ENCODE measurements at places on chromosomes 5 and 9.

DNA sequence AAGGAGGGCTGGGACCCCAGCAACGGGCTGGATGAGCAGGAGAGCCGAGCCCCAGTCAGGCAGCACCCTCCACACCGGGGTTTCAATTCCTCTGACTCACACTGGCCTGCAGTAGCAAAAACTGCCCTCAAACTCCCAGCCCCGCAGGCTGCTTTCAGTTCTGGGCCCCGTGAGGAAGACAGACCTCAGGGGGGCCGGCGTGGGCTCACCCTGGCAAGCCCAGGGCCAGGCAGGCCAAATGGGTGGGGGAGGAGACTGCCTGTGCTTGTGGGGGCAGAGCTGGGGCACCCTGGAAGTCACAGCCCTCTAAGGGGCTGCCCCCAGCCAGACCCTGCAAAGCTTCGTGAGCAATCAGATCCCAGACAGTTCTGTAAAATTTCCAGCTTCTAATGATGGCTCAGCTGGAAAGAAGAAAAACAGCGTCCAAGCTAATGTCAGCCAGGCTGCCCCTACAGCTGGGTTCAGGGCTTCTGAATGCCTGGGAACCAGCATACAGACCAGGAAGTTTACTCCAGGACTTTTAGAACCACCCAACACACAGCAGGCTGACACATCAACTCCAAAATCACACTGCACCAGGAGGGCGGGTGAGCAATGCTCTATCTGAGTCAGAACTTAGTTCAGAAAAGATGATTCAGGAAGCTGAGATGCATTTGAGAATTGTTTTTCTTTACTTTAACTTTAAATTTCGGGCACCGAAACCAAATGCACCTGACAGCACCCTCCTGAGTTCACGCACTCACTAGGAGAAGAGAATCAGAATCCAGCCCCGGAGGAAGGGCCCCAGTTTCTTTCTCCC lies 34.7 kb downstream of the LPCAT1 start:
- DNase-seq: no peak

DNA sequence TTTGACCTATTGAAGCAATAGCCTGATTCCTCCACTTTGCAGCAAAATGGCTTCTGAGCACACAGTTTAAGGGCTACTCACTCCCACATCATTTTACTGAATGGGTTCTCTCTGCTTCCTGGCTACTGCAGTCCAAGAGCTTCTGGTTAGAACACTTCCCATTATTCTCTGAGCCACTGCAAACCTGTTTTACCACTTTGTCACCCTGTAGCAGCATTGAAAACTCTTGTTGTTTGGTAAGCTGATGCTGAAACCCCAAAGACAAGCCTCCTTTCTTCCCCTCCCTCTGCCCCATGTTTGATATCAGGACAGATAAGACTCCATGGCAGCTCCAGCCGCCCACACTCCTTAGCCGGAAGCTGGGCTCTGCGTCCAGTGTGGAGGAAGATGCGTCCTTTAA lies 84.4 kb upstream of the RARS1 start:
- no peak for DNase-seq

DNA sequence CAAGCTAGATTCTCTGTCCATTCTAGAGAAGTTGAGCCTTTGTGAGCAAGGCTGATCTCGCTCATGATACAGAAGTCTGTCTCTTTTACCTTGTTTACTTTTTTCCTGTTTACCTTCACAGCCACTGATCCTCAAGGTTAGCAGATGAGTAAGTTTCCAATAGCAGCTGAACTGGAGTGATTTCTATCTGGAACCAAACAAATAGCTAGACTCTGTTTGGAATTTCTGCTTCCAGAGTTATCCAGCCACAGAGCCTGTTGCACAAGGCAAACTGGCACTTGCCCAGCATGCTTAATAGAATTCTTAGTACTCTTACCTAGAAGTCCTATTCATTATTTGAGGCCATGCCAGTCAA lies 12.8 kb upstream of the PANK3 start:
- no peak for DNase-seq

GRCh38 chr5:169421677-169422076 lies 120.7 kb upstream of the SLIT3 start:
- DNase-seq: no peak

GRCh38 chr9:123455187-123455586 lies 99.2 kb downstream of the CRB2 start:
- no peak for DNase-seq

GRCh38 chr5:173963182-173963838 lies 25.7 kb upstream of the C5orf47 start:
- no peak for DNase-seq

GRCh38 chr9:99264070-99264680 lies 42.1 kb downstream of the SEC61B start:
- no peak for DNase-seq

DNA sequence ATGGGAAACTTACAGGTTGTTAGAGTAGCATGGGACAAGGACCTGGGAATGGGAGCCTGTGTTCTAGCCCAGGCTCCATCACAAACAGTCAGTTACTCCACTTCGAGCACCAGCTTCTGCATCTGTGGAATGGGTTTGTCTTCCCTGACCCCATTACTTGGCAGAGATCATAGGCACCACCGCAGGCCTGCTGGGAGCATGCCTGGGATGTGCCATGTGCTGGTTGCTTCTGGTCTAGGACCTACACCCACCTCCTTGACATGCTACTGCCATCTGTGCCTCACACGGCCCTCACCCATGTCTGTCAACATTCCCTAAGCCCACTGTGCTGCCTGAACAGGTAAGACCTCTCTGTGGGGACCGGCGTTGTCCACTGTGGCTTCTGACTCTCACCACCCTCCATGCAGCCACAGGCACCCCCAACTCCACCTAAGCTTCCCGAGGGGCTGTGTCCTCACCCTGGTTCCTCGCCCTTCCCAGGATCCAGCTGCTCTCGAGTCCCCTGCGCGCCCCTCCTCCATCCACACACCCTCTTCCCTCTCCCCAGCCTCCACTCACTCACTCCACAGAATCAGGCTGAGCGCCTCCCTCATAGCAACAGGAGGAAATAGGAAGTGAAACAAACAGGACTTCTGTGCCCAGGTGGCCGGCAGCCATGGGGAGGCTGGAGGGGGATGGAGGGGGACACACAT lies 85.9 kb upstream of the FAM120A start:
- DNase-seq: no peak

DNA sequence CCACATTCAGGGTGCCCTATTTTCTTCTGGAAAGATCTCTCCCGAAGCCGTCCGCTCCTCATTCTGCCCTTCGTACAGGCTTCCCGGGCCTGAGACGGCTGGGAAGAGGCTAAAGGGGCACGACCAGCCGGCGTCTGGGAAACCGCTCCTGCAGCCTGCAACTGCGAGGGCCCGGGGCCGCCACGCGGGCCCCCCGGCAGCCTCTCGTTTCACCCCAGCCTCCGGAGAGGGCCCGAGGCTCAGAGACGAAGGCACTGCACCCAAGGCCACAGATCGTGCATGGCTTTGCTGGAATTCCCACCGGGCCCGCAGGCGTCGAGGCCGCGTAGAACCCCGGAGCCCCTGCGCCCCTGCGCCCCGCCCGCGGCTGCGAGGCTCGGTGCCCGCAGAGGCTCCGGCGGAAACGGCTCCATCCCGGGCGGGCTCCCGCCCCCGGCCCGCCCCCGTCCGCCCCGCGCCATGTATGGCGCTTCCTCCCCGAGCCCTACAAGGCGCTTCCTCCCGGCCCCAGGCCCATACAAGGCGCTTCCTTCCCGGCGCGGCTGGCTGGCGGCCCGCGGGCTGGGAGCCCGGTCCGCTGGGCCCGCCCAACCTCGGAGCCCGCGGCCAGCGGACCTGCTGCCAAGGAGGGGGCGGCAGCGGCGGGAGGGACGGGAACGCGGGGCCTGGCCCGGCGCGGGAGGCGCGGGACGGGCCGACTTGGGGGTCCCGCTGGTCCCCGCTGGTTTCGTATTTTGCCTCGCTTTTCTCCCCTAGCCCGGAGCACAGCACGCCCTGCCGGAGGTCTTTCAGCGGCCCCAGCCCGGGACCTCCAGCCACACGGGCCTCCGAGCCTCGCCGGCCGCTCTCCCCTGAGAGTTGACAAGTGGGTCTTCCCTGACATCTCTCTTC lies 26.6 kb downstream of the EGR1 start:
- peak; percentile 40 for DNase-seq

DNA sequence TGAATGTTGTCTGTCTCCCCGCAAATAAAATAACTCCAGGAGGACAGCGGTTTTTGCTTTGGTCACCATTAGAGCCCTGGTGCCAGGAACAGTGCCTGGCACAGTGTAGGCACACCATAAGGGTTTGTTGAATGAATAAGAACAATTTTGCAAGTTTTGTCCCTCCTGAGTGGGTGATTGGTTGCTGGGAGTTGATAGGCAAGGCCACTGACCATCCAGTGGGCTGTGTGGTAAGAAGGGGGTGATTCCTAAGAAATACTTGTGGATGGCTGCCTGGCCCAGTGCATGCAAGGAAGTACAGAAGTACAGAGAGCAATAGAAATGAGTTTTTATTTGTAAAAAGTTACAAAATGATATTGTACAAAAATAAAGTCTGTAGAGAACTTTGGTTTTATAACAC lies 27.5 kb downstream of the GDNF start:
- no peak for DNase-seq

DNA sequence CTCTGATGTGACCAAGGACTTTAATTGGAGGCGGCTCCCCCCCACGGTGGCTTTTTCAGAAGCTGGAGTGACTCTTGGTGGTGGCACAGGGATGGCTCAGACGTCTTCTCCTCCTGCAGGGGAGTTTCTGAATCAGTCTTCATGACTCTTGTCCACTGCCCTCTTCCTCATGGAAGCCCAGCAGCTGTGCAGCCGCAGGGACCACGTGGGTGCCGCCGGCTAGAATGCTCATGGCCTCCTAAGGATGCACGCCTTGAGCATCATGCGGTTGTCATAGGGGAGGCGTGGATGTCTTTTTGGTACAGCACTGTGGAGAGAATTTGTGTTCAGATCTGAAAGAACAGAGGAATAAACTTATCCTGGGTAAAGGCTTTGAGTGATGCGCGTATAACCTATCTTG lies 1.3 kb downstream of the TEX53 start:
- no peak for DNase-seq

- DNase-seq: peak; percentile 70
These were observed at the start of gene CNTLN for GRCh38 chr9:17134396-17135294. Gene CNTLN, plus strand, starts transcription at chr9:17135040. Its CDS starts 26 bp downstream, at chr9:17135066.

DNA sequence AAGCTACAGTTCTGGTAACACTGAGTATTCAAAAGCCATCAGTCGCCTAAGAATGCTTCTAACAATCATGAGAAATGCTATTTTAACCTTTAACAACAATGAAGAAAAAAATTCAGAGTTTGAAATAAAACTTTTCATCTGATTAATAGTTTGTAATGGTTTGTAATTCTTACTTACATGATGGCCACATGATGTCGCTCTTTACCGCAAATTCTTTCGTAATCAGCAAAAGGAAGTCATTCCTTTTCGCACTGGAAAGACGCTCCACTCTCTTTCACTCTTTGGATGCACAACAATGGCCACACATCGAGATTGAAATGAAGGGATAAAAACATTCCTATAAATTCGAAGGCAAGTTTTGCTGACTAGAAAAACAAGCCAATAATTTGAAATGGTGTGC lies at the start of gene PCDHA7:
Gene PCDHA7, plus strand, starts transcription at position 277 of the 400 bp plus-strand sequence. Its CDS starts 115 bp downstream, at position 392.
- no peak for DNase-seq

DNA sequence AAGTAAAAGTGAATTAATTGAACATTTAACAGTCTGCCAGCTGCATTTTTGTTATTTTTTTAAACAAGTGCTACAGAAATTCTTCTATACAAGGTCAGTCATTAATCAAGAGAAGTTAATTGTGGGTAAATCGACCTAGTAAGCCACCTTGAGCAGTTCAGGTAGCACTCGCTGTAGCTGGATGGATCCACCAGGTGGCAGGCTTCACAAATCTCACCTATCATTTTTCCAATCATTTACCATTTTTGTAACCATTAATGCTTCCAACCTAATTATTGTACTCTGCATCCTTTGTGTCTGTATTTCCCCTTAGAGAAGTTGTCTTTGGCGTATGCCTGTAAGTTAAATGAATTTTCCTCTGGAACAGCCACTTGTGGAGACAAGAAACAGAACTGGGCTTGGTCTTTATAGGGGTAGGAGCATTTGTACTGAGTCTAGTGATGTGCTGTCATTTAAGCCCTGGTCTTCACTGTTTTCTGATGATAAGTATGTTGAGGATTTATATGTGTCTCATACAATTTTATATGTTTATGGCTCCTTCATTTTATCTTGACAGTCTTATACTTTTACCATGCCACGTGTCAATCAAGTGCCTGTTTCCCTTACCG lies 39.5 kb downstream of the CD180 start:
- no peak for DNase-seq

DNA sequence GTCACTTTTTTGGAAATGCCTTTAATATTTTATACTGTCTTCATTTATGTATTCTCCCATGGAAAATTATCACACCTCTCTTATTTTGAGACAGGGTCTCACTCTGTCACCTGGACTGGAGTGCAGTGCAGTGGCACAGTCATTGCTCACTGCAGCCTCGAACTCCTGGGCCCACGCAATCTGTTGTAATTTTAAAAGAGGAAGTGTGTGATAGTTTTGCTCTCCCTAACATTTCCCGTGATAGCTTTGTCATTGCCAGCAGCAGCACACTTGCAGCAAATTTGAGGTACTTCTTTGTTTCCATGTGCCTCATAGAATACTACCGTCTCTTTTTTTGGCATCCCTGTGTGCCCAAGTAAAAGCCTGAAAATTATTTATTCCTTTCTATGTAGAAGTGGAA lies 103.5 kb downstream of the RNF180 start:
- DNase-seq: no peak

- no peak for DNase-seq
These were observed 44.0 kb upstream of the RNU6ATAC start for GRCh38 chr9:134208310-134208841.

- DNase-seq: peak; percentile 74
These were observed 154.9 kb upstream of the VLDLR start for GRCh38 chr9:2466703-2467102.

DNA sequence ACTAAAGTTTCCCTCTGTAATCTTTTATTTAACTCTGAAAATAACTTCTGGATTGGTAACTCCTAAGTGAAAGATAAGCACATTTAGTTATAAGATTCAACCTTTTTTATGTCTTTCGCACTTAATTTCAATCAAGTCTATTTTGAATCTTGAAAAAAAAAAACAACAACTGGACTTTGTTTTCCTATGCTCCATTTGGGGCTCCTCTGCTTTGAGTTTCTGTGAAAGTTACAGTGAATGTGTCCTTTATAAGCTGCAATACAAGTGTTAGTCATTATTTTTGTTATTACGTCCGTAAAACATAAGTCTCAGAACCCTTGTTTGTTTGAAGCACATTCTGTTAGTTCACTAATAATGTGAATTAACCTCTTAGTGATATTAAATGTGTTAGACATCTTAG lies 276.8 kb downstream of the ADAMTS6 start:
- no peak for DNase-seq
